ENCODE measurements at places on chromosomes 1 and 21.

DNA sequence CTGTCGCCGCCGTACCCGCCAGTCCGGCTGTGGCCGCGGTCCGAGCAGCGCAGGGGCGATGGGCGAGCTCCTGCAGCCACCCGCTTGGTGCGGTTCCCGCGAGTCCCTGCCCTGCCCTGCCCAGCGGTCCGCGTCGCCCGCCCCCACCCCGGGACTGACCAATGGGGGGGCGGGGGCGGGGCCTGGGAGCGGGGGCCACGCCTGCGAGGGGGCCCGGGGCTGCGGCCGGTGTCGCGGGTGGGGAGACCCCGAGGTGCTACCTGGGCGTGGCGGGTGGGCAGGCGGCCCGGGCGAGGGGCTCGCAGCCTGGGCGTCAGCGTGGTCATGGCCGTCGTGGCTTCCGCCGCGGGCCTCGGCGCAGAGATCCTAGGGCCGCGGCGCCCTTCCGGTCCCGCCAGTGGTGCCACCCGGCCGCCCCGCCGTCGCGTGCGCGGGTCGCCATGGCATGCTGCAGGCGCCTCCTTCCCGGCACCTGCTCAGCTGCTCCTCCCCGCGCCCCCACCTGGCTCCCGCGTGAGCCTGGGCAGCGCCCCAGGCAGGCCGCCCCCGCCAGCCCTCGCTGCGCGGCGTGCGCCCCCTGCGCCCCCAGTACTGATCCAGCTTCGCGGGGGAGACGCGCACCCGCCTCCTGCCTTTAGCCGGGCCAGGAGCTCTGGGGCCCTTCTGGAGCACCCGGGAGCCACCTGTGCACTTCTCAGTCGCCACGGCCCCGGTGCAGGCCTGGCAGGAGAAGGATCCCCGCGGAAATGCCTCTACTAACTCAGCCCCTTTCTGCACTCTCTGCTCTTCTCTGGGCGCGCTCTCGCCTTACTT lies at the start of gene BMP8B:
TSS of gene BMP8B (minus strand) at position 108 of the 813 bp plus-strand sequence. CDS start 380 bp downstream, outside the sequence.
- DNase-seq: no peak

- DNase-seq: no peak
Observed at GRCh38 chr21:28464095-28464494, 528.6 kb downstream of the LTN1 start.

- DNase-seq: no peak
Observed at GRCh38 chr1:159014003-159014571, 4.4 kb downstream of the IFI16 start.

- DNase-seq: no peak
Observed at GRCh38 chr1:27868932-27869718, 3.2 kb upstream of the THEMIS2 start.

DNA sequence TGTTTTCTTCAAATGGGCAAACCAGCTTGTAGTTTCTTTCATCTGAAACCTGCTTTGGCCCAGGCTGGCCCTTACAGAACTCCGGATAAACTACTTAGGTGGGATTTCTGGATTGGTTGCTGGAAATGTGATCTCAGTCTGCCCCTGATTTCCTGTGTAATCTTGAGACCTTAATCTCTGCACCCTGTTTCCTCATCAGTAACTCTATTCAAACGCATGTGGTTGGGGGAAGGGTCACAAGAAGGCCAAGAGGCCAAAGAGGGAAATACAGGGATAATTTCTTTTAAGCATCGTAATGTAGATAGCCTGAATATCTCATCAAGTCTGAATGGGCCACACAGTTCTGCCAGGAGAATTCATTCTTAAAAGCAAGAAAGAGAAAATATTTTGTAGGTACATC lies 483.6 kb downstream of the LTN1 start:
- no peak for DNase-seq

GRCh38 chr21:42601656-42602055 lies 51.8 kb upstream of the PDE9A start:
- DNase-seq: no peak

DNA sequence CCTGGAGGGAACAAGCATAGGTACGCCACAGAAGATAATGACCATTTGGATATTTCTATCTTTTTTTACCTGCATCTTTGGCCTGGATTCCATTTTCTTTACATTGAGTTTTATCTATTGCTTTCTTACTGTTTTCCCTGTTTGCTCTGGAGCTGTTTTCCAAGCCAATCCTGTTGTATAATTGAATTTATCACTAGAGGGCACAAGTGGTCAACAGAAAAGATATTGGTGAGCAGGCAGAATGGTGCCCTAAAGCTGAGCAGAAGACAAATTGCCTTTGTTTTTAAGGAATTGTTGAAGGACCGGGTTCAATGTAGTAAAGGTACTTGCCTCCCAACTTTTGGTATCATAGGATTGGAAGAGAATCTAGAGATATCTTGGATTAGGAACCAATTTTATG lies 152.8 kb downstream of the PPP1R12B start:
- DNase-seq: no peak

- DNase-seq: no peak
Observed at GRCh38 chr21:44854391-44854663, 19.2 kb downstream of the PTTG1IP start.

DNA sequence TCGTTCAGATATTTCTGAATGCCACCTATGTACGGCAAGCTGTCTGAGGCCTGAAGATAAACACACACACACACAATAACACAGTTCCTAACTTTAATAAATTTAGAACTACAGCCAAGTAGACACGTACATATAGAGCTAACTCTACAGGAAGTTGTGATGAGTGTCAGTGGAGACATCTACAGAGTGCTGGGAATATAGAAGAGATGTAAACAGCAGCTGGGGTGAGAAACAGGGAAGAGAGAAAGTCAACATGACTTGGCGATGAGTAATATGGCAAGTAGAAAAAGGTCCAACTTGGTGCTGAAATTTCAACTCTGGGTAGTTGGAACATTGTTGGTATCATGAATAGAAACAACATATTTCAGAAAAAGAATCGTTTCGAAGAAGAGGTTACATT lies 206.5 kb downstream of the ZP4 start:
- DNase-seq: no peak

GRCh38 chr1:185338719-185339622 lies 21.9 kb upstream of the IVNS1ABP start:
- DNase-seq: no peak

DNA sequence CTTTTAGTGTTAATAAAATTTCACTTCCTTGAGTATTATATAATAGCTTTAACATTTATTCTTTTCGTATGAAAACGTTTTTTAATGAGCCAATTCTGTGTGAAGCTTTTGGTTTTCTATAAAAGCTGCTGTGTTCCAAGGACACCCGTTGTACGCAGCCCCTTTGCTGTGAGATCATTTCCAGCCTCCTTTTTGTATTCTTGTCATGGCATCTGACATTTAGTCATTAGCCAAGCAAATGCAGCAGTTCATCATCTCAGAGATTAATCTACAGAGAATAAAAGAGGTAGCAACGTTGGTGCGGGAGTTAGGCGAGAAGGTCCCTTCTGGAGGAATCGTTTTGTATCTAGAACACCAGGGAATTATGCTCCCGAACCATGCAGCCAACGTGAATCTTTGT lies 1.3 kb upstream of the UMODL1 start:
- DNase-seq: no peak

DNA sequence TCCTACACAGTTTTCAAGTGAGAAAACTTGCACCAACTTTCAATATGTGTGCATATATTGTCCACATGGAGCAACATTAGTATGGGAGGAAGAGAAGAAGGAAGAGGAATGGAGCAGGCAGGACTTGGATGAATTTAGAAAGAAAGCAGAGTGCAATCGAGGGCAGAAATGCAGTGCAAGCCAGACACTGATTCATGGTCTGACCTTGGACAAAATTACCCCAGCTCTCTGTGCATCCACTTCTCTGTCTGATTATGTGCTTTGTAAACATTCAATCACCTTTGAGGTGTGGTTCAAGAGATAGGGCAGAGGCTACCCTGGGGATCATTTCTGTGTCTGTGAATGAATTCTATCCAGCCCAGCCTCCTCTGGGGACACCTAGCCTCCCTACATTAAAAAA lies 265.2 kb downstream of the TNR start:
- no peak for DNase-seq

GRCh38 chr1:207414606-207415108 lies 39.5 kb upstream of the CR2 start:
- DNase-seq: no peak

GRCh38 chr1:196890668-196891067 lies 2.8 kb downstream of the CFHR4 start:
- no peak for DNase-seq

- DNase-seq: no peak
Observed at GRCh38 chr1:34918977-34919561, 10.4 kb downstream of the DLGAP3 start.

DNA sequence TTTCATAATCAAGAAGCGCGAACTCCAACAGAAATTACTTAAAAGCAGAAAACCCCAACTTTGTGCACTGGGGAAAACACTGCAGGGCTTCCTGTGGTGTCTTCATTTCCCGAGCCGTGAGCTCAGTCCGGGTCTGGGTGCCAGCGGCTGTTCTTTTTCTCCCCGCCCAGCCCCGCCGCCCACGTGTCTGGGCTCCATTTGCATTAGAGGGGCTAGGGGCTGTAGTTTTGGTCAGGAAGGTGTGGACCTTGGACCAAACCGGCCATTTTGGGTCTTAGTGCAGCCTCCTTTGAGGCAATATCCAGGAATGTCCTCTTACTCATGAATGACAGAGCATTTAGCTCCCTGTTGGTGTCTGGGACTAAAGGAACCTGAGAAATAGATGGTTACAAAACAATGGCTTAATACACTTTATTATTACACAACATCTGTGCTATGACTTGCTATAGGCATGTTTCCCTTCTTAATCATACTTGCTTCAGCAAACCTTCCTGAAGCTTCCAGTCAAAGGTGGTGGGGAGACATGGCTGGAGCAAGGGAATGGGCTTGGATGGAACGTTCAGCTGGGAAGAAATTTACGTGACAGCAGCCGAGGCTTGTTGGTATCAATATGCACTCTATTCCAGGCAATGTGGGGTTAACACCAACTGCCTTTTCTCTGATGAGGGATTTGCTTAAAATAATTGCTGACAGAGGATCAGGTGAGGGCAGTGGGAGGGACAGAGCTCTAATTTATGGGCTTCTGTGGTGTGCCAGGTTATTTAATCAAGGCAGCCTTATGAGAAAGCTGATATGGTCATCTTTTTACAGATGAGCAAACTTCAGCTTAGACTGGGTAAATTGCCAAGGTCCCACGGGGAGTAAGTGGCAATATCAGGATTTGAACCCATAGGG lies 1.1 kb downstream of the AGTRAP start:
- DNase-seq: no peak

DNA sequence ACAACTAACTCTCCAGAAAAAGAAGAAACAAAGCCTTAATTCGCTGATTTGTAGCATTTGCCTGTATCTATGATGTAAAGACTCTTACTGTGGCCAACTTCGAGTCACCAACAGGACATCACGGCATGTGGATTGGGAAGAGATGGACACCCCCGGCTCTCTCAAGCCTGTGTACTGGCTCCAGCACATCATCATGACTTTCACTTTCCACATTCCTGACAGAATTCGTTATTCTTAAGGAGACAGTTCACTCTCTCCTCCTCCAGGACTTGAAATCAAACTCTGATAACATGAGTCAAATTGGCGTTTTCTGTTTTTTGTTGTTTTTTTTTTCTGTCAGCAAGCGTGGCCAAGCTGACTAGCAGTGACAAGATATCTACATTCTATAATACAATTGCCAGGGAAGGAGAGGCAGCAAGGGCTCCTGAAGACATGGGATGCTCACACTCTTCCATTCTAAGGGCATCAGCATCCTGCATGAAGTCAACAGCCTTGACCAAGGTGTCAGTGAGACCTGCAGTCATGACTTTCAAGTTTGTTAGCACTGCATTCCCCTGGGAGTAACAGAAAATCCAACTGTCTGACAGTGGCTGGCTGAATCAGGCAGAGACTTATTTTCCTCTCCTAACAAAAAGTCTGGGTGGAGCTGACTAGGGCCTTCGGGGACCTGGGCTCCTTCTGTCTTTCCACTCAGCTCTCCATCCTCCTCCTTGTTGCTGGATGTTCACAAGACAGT lies 13.3 kb upstream of the TRAF3IP3 start:
- no peak for DNase-seq

DNA sequence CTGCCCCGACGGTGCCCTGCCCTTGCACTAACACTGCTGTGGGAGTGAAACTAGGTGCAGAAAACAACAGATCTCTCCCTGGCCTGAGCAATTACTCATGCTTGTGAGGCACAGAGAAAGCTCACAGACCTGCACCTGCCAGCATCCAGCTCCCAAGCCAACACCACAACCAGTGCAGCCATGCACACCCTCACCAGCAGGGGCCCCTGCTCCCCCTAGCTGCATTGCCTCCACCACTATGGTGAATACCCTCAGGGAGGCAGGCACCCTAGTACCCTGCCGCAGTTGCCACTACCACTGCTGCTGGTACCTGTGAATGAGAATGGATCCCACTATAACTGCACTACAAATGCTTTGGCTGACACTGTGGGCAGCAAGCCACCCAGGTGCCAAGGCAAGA lies 7.1 kb upstream of the DIRAS3 start:
- no peak for DNase-seq

DNA sequence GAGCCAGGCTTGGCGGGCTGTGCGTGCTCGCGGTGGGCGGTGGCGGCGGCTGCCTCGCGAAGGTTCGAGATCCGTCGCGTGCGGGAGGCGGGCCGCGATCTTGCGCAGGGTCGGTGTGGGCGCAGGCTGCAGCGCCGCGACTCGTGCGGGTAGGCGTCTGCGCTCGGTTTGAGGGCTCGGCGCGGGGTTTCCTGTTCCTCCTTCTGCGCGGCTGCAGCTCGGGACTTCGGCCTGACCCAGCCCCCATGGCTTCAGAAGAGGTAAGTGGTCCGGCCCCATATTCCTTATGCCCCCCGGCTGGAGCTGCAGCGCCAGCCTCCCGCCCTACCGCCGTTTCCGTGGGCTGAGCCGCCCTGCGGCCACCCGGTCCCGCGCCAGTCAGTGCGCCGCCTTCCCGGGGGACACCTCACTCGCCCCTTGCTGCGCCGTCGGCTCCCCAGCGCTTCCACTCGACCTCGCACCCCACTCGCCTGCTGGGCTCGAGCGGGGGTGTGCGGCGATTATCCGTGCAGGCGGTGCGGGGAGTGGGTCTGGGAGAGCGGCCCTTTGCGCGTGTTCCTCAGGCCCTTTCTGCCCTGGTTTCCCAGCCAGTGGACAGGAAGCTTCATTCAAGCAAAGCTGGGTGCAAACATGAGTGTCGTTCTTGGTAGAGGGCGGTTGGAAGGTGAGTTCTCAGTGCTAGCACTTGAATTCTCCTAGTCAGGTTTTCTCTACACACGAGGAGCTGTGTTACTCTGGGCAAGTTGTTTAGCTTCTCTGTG lies at the start of gene CACYBP:
TSS of gene CACYBP (plus strand) at position 12 of the 761 bp plus-strand sequence. CDS start at position 246, 234 bp downstream.
- DNase-seq: no peak

DNA sequence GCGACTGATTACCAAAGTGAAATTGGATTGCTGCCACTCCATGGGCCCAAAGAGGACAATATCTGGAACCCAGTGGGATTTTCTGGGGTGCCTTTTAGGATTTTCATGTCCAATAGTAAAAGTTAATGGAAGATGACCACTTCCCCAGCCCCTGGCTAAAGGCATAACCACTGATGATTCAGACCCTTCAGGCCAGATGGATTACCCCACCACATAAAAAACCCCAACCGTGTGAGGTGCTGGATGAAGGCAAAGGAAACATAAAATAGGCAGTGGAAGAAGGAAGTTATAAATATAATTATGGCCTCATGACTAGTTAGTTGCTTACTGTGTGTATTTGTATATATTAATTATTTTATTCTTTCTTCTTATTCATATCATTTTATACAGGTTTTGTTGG lies 40.2 kb upstream of the IL10 start:
- DNase-seq: no peak
